ENCODE measurements at places on chromosomes 2 and 18. TPM values are rescaled to one million over a fixed set of nuclear protein-coding genes. Genes with fewer than 3 reads are reported as not detected.

DNA sequence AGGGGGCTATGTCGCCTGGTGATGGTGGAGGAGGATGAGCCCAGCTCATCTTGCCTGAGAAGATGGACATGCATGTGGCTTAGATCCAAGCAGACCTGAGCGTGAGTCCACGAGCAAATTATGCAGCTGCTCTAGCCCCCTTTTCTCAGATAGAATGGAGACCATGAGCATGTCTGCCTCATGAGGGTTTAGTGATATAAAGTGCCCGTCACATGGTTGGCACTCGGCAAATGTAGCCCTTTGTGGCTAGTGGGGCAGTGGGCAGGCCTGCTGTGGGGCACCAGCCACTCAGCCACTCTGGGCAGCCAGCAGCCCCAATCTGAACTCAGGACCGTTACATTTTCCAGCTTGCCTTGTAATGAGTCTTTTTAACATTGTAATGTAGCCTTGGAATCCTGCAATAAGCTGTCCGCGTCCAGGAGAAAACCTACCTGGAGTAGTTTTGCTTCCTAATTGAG, 92.1 kb upstream of the HS6ST1 start:
- no peak for DNase-seq

The CD207 gene
- not detected for total RNA-seq

The TUBA4B gene
- not detected for total RNA-seq

DNA sequence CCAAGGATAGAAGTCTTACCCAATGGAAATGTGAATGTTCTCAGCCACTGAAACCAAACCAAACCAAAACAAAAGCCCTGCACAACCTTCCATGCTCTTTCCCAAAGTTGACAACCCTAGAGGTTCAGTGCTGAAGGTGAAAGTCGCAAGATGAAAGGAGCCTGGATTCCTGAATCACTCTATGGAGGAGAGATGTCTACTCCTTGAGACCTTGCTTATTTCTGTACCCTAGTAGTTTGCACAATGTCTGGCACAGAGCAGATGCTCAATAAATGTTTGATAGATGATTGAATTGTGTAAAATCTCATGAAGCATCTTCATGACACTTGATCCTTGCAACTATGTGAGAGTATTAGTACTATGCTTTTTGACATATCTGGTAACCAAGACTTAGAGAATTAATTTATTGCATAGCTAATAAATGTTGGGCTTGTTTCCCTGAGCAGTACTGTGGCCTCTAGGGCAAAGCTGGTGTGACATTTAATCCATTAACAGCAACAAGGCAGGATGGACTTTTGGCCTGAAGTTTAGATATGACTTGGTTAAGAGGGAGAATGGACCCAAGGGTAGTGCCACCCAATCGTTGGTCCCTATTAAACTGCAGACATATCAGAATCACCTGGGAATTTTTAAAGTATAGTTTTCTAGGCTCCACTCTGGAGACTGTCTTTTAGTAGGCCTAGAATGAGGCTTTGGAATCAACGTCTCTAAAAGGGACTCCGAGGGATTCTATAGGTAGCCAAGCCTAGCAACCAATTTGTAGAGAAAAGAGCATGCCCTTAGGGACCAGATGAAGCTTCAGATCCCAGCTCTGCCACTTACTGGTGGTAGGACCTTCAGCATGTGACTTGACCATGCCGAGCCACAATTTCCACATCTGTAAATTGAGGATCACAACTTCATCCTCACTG, 145.9 kb downstream of the DDX1 start:
- DNase-seq, result peak; percentile 0

- DNase-seq, result no peak
Observed at GRCh38 chr2:235500761-235501672, 7.2 kb downstream of the AGAP1 start.

GRCh38 chr2:219025637-219026585, 15.4 kb downstream of the CFAP65 start:
- DNase-seq, result no peak

The ST8SIA3 gene
- not detected for total RNA-seq

DNA sequence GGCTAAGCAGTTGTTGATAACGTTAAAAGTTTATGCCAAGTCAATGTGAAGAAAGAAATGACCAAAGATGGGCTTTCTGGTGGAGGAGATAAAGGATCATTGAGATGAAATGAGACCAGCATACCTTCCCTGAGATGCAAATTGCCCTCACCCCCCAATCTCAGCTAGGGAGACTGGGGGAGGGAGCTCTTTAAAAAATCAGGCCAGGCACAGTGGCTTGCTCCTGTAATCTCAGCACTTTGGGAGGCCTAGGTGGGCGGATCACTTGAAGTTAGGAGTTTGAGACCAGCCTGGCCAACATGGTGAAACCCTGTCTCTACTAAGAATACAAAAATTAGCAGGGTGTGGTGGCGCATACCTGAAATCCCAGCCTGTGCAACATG, 30.9 kb upstream of the KCMF1 start:
- DNase-seq, result no peak

GRCh38 chr2:202642567-202642966, 7.8 kb downstream of the FAM117B start:
- DNase-seq, result no peak

The SLC9A4 gene
- total RNA-seq, result 0.11 TPM

DNA sequence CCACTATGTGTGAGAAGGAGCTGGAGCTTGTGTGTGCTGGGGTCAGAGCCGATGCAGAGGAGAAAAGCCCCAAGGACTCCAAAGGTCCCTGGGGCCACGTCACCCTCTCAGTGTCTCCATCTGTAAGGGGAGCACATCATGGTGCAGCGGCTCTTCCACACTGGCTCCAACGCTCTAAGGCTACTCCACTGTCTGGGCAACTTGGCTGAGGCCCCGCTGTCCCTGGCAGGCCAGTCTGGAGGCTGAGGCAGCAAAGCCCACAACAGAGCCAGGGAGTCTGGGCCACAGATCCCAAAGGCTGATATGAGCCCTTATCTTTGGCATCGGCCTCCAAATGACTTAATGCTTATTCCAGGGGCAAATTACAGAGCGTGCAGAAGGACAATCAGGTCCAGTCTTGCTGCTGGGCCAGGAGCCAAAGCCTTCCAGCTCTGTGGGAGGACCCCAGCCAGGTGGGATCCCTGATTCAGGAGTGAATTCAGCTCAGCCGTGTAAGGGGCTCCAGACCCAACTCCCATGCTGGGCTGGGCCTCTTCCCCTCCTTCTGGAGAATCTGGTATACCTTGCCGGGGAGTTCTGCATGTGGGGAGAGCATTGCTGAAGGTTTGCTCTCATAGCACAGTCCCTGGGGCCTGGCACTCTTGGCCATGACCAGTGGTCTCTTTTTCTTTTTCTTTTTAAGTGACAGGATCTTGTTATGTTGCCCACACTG, 1.8 kb upstream of the DUSP2 start:
- DNase-seq, result no peak

GRCh38 chr18:24011123-24011917, 3.2 kb upstream of the TTC39C start:
- DNase-seq, result no peak

DNA sequence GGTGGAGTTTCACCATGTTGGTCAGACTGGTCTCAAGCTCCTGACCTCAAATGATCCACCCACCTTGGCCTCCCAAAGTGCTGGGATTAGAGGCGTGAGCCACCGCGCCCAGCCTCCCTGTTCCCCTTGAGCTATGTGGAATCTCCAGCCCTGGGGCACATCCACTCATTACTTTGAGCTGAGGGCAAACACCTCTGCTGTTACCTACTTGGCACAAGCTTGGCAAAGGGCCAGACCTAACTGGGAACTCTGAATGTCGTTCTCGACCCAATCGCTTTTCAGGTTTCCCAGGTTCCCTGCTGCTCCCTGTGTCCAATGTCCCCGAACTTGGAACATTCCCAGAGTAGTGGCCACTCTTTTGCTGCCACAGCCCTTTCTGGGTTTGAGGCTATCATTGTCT, 40.6 kb downstream of the CHST10 start:
- no peak for DNase-seq

The TRMT61B gene
- total RNA-seq, result 18.6 TPM

The RNF125 gene
- total RNA-seq, result 0.63 TPM

DNA sequence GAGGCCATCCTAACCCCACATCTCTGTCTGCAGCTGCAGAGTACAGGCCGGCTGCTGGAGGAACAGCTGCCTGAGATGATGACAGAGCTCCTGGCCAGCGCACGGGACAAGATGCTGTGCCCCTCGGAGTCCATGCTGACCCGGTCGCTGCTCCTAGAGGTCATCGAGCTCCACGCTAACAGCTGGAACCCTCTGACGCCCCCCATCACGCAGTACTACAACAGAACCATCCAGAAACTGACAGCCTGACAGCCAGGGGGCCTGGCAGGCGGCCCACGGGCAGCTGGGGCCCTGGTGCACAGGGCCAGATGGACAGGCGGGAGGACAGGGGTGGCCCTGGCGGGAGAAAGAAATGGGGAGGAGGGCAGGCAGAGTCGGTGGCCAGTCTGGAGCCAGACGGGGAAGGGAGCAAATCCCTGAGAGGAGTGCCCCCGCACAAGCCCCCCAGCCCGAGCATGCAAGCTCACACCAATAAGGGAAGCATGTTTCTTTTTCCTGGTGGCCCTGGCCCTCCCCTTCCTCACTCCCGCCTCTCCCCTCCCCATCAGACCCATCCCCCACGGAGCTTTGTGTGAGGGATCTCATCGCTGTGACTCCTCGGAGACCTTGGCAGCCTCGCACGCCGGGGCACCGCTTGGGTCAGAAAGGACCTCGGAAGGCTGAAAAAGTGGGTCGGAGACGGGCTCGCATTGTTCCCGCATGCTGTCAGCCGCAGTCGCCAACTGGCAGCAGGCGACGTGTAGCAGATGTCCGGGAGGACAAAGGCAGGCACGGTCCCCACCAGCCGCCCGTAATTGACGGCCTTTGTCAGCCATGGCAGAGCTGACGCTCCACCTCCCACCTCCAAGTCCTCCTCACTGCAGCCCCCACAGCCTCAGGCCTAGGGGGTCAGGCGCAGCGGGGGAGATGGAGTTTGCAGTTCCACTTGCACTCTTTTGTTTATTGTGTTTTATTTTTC, 91.2 kb downstream of the SMAD7 start:
- no peak for DNase-seq

The WDR35 gene
- total RNA-seq, result 13.5 TPM

DNA sequence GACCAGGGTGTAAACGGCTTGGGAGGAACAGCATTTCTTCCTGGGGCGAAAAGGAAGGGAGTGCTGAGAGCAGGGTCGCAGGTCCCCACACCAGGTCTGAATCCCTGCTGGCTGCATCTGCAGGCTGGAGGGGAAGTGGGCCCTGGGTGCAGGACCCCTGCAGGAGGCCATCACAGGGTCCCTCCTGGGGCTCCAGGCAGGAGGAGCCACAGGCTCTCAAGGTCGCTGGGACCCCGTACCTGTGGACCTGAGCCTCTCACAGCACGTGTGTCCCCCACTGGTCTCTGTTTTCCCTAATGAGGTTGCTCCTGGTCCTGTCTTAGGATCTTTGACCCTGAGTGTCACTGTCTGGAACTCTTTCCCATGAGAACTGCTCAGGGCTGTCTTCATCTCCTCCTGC, 147.8 kb upstream of the ZNF236 start:
- no peak for DNase-seq

DNA sequence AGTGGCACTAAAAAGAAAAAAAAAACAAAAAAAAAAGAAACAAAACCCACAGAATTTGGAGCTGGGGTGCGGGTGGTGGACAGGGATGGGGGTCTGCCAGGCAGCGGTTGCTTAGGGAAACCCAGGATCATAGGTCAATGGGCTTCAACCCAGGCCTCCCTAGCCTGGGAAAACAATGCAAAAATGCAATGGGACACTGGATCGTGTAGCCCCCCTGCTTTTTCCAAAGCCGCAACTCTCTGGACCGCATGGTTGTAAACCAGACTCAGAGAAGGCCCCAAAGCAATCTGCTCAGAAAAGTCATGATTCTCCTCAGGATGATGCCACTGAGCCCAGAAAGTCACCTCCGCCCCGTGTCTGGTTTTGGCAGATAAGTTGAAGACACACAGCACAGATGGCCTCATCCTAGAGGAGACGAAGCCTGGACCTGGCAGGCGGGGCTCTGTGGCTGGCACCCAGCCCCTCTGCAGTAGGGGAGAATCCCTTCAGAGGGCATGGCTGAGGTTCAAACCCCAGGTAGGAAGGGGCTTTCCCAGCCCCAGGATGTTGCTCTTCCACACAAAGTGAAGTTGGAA, 5.1 kb downstream of the DLX2 start:
- DNase-seq, result no peak

- no peak for DNase-seq
Observed at GRCh38 chr2:84084856-84085255, 374.2 kb downstream of the SUCLG1 start.

GRCh38 chr2:10174173-10174572, 51.6 kb downstream of the RRM2 start:
- DNase-seq, result no peak

DNA sequence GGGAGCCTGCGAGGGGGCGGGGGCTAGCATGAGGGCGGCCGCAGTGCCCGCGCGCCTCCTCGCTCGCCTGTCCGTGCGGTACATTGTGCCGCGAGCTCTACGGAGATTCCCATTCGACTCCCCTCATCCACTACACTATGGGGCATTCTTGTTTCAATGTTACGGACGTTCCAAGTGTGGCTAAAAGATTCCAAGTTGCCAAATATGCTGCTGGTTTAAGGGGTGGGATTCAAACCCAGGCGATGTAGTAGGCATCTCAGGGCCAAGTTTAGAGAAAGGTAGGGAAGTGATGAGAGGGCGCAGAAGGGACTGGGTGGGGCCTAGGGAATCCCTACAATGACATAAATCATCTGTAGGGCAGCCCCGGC, 10.0 kb upstream of the CRYBA2 start:
- DNase-seq, result no peak

- DNase-seq, result no peak
Observed at GRCh38 chr2:222298001-222298310, 842 bp downstream of the PAX3 start.

DNA sequence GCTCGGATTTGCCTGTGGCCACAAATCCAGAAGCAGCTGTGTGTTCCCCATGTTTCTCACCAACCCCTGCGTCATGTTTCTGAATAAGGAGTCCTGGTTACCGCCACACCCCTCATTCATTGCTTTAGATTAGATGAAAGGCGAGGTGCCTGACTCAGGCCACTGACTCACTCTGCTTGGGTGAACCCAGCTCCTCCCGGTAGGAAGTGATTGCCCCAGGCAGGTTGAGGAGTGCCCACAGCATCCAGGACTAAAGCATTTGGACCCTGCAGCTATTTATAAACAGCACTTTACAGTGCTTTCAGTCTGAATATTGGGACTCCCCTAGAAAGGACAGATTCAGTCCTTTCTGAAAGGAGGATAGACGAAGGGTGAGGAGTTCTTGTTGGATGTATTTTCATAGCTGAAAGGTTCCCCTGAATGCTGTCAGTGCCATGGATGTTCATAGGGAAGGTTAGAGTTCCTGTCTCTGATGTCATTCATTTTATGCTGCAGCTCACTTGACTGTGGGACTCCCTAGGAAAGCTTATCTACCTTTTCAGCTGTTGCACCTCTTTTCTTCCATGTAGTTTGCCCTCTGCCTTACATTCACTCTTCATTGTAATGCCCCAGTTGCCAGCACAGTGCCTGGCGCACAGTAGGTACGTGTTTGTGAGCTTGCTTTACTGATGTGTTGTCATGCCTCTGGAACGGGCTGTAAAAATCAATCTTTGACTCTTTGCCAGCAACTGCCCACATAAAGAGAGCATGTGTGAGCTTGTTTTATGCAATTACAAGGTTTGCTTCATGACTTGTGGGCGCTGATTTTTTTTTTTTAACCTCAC, 14.9 kb downstream of the ITGA6 start:
- no peak for DNase-seq

Measured in mesothelial cell of epicardium (in vitro differentiated cells).